ENCODE measurements at places on chromosomes 1 and 21.

DNA sequence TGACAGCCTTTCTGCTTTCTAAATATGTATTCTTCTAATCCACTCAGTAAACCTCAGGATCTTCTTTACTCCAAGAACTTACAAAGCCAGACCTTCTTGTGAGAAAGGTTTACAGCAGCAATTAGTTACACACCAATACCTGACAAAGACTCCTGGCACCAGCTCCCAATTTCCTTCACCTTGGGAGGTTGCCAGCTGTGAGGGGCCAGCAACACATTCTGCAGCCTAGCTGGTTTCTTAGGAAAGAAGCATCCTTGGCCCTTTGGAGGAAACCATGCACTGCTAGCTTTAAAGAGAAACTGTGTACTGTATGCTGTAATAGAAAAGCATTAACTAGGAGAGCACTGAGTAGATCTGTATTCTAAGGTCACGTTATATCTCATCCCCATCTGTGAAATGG, 10.8 kb downstream of the FYB2 start:
- DNase-seq = peak; percentile 18

DNA sequence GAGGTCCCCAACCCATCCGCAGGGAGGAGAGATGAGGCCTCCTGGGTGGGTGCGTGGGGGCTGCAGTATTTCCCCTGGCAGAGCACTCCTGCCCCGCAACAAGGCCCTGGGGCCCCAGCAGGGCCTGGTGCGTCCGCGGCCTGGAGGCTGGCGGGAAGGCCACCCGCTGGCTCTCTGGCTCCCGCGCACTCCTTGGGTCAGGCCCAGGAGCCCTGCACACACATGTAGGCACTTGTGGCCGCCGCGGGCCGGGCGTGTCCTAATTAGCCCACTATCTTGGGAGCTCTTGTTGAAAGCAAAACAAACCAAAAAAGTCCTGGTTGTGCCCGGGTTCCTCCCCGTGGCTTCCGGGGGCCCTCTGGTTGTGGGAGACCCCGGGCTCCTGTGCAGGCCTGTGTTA, 49.7 kb upstream of the CCDC27 start:
- DNase-seq = no peak

DNA sequence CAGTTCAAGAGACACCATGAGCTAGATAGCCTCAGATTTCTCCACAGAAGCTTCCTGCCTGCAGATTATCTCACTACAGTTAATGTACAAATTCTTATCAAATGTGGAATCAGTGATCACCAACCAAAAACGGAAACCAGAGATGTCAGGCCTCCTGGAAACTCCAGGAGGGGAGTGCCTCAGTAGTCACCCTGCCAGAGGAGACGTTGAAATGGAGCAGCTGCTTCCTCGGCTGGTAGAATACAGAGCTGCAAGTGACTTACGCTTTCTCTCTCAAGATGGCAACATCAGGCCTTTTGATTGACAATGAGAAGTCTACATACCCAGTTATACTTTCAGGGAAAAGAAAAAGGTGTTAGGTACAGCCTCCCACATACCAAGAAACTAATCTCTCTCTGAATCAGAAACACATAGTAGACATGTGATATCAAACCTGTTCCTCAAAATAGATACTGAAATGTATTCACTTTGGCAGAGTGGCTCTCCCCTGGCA, 52.2 kb downstream of the ACP6 start:
- DNase-seq = no peak

GRCh38 chr1:109664671-109665070, 3.2 kb upstream of the GSTM2 start:
- DNase-seq = no peak

Data from NCI-H1105 treated with DMSO at 0.1 percent for 48 hours (cell line).